ENCODE measurements at places on chromosomes 4 and X.

GRCh38 chr4:152970102-152970820 is 34.1 kb downstream of the FHDC1 start:
- DNase-seq = no peak

GRCh38 chr4:10753856-10754402 is 69.4 kb upstream of the CLNK start:
- no peak for DNase-seq

- no peak for DNase-seq
Observed at GRCh38 chrX:20500949-20501348, 234.2 kb upstream of the RPS6KA3 start.

GRCh38 chr4:80614319-80614718 is 278.8 kb downstream of the CFAP299 start:
- no peak for DNase-seq

DNA sequence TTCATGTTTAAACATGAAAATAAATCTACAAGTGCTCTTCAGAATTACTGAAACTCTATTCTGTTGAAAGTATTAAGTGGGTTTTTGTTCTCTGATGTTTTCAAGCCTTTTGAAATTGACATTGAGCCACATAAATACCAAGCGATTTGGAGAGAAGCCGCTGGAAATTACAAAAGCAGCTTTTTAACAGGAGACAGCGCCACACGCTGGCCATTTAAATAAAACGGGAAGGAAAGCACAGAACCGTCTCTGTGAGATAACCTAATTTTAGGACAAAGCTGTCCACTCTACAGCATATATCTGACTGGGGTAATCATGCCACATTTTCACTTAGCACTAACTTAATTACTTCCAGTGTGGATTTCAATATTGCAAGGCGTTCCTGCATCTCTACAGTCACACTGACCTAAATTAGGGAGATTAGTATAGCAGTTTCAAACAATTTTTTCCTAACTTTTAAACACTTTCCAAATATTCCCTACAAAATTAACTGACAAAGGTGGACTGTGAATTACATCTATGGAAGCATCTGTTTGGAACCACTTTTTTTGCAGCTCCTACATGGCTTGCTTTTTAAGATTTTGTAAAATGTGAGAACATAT is 6.8 kb upstream of the ANOS1 start:
- no peak for DNase-seq

DNA sequence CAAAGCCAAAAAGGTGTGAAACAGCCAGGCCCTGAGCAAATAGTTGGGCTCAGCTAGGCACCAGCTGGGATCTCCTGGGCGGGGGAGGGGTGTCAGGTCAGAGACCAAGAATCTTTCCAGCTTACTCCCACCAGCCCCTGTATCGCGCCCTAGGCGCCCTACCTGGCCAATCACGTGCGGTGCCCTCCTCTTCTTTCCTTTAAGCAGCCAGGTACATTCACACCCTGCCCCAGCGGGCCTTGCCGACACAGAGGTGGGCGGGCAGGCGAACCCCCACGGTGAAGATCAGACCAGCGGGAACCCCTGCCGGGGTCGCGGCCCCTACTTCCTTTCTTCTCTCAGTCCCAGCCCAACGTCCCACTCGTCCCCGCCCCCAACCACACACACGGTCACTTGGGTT is 9.1 kb downstream of the ARHGAP36 start:
- DNase-seq = no peak

DNA sequence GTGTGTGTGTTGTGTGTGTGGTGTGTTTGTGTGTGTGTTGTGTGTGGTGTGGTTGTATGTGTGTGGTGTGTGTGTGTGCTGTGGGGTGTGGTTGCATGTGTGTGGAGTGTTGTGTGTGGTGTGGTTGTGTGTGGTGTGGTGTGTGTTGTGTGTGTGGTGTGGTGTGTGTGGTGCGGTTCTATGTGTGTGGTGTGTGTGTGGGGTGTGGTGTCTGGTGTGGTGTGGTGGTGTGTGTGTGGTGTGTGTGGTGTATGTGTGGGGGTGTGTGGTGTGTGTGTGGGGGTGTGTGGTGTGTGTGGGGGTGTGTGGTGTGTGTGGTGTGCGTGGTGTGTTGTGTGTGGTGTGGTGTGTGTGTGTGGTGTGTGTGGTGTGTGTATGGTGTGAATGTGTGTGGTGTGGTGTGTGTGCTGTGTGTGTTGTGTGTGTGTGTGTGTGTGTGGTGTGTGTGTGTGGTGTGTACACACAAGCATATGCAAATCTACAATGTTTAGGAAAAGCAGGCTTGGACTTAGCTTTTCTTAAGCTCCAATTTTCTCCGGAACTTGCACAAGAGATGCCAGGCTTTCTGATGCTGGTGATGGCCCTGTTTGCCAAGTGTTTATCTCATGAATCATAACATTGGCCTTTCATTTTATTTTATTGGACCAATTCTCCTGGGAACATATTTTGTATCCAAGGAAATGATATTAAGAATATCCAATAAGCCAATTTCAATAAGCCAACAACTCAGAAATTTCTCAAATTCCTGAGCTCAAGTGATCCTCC is 148.7 kb downstream of the SPATA18 start:
- no peak for DNase-seq

DNA sequence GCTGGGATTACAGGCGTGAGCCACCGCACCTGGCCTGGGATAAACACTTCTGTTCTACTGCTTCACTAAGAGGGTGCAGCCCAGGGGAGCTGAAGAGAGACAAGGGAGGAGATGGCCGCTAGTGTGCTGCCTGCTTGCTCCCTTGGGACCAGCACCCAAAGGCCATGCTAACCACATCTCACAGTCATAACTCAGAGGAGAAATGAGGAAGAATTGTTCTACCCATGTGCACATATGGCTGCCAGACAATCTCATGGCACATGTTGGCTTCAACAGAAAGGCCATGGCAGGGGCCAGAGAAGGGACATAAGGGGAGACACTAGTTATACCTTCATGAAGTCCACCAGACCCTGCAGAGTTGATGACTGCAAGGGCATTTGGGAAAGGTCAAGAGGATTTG is 22.4 kb downstream of the CLDN22 start:
- DNase-seq = no peak

- DNase-seq = no peak
Observed at GRCh38 chrX:36583674-36584073, 424.5 kb upstream of the FAM47C start.

GRCh38 chr4:1842339-1842895 is 13.5 kb downstream of the LETM1 start:
- no peak for DNase-seq

DNA sequence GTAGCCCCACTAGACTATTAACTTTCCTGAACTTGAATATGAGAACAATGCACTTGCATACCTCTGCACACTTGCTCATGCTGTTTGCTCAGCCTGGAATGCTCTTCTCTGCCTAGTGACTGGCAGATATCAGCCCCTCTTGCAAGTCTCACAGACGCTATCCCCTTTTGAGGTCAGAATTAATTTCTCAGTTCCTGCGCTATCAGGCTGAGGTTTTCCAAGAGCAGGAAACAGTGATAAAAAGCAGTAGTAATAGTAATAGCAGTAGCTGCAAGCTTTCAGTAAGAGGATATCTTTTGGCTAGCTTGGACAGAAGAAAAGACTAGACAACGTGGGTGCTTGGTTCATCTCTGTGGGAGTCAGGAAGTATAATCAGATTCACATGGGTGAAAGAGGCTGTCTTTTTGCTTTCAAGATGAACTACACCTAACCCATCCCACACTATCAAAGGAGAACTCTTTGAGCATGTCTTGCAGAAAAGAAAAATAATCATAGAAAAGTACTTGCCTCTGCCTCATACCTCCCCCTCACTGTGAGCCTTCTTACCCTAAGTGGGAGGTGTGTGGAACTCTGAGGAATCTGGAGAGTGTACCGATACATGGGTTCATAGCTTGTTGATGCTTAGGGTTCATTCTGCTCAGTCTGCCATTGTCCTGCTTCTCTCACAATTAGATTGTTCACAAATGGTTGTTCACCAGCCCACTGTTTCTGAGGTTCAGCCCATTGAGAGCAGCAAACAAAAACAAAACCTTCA is 11.3 kb upstream of the DRP2 start:
- no peak for DNase-seq

DNA sequence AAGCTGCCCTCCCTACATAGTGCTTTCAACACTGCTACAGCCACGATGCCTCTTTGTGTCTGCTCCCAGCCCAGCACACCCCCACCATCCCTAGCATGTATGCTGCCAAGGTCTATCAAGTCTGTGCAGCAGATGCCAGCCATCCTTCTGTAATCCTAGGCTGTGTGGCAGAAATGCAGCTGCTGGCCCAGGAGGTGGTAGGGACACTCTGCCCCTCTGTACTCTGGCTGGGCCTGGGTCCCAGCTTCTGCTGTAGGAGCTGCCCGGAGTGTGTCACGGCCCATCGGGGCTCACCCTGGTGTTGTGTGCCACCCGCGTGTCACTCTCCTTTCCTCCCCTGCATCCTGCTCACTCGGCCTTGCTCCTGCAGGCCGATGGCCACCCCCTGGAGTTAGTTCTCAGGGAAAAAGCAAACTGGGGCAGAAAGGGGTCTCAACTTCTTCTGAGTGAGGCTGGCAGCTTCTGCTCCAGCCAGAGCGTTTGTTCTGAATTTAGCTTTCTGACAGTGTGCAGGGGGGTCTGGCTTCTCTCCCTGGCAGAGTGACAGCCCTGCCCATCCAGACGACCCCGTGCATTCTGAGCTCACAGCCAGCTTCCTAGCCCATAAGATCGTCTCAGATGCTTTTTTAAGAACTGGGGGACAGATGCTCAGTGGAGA is 22.7 kb downstream of the PSAPL1 start:
- DNase-seq = no peak

DNA sequence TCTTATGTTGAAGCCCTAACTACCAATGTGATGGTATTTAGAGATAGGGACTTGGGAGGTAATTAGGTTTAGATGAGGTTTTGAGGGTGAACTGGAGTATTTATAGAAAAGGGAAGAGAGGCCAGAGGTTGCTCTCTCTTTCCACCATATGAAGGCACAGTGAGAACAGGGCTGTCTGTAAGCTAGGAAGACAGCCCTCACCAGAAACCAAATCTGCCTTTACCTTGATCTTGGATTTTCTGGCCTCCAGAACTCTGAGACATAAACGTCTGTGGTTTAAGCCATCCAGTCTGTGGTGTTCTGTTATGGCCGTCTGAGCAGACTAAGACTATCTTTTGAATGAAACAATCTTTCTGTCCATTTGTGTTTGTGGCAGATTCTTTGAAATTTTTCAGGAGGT is 223.7 kb downstream of the PDHA2 start:
- DNase-seq = no peak

- DNase-seq = no peak
Observed at GRCh38 chr4:16676230-16676770, 222.1 kb downstream of the LDB2 start.

All from stimulated activated CD8-positive, alpha-beta memory T cell treated with anti-CD3 and anti-CD28 coated beads, Interleukin-15, amount 100 ng/mL, for 4 hours (primary cell).